ENCODE measurements at places on chromosomes 3 and 15.

DNA sequence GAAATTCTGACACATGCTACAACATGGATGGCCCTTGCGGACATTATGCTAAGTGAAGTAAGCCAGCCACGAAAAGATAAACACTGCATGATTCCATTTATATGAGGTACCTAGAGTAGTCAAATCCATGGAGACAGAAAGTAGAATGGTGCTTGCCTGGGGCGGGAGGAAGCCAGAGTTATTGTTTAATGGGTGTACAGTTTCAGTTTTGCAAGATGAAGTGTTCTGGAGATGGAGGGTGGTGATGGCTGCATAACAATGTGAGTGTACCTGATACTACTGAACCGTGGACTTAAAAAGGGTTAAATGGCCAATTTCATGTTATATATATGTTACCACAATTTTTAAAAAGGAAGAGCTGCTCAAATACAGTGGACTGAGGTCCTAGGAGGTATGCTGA is 66.9 kb downstream of the SEMA5B start:
- DNase-seq: no peak

DNA sequence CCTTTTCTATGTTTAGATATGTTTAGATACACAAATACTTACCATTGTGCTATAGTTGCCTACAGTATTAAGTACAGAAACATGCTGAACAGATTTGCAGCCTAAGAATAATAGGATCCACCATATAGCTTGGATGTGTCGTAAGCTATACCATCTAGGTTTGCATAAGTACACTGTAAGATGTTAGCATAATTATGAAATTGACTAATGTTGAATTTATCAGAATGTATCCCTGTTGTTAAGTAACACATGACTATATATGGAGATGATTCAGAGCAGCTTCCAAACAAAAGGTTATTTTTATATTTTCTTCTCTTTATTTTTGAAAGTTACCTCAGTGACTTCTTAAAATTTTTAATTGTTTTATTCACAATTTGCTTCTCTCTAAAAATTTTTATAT is 2.4 kb downstream of the SLC28A2 start:
- no peak for DNase-seq

- DNase-seq: no peak
These were observed 66.5 kb downstream of the CTNNB1 start for GRCh38 chr3:41265823-41266273.

DNA sequence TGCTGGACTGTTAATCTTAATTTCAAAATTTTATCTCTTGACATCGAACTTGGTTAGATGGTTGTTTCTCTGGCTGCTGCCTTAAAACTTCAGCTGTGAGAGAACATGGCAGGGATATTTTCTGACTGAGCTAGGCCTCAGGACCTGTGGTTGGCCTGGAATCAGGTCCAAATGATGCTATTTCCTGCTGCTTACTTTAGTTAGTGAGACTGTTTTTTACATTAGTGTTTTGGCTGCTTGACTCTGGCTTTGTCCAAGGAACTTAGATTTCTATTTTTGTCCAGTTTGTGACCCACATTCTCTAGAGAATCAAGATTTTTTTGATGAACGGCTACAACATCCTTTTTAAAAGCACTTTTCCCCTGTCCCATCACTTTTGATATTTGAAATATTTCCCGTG is 497.9 kb upstream of the SGO1 start:
- no peak for DNase-seq

DNA sequence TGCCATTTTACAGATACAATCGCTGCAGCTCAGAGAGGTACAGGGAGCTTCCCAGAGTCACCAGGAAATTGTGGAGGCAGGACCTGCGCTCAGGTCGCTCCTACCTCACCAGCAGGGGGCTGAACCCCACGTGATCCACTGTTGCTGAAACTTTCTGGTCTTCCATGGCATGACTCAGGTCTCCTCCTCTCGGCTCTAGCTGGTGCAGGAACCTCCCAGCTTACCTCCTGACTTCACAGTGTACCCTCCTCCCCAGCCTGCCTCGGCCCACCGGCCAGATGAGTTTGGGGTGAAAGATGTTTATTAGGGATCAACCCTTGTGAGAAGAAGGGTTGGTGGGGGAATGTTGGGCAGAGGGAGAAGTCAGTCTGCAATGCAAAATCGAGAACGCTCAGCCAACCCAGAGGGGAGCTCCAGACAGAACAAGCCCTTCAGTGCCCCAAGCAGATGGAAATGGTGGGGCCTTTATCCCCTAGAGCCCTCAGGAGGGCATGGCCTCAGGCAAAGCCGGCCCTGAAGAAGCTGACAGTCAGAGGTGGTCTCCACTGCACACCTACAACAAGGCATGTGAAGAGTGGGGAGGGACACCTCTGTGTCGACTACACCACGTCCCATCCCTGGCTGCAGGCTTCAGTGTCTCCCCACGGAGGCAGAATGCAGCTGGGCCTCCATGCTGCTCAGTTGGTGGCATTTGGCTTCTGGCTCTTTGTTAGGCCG is 118.6 kb upstream of the PRR20G start:
- DNase-seq: no peak

DNA sequence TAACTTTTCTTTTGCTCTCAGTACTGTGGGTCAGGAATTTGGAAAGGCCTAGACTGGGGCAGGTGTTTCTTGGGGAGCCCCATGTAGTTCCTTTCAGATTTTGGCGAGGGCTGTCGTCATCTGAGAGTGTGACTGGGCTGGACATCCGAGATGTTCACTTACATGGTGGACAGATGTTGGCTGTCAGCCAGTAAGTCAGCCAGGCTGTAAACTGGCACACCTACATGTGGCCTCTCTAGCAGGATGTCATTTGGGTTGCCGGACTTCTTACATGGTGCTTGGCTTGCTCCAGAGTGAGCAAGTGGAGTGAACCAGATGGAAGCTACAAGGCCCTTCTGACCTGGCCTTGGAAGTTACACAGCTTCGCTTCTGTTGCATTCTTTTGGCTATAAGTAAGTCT is 20.7 kb downstream of the TATDN2 start:
- DNase-seq: no peak

Measured in NCI-H510A treated with DMSO at 0.1 percent for 48 hours (cell line).